ENCODE measurements at places on chromosomes 1 and 21.

DNA sequence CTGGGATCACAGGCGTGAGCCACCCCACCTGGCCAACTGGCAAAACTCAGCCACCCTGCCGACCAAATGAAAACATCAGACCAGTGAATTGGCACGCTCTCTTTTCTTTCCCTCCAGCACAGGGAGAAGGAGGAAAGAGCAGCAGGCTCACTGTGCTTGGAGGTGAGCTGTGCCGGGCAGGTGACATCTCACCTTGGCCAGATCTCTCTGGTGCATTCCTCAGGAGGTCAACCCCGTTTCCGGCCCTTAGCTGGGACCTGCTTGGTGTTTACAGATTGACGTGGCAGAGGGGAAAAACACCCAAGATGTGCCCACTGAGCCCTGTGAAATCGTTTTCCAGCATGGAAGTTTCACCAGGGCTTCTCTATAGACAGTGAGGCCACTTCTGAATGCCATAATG is 45.1 kb downstream of the TMEM51 start:
- no peak overlapping the region for H3K27ac ChIP-seq
- no peak for DNase-seq
- H3K4me3 ChIP-seq: no peak overlapping the region
- H3K4me1 ChIP-seq: peaks cover 70% of the 10 kb centered on the region

- no peak overlapping the region for H3K27ac ChIP-seq
- H3K4me1 ChIP-seq: peaks cover 12% of the 10 kb centered on the region
- H3K36me3 ChIP-seq: no peaks in the 10 kb centered on the region
- DNase-seq: no peak
- H3K27me3 ChIP-seq: no peaks in the 10 kb centered on the region
Observed at GRCh38 chr1:66214901-66215300, 319.1 kb upstream of the SGIP1 start.

DNA sequence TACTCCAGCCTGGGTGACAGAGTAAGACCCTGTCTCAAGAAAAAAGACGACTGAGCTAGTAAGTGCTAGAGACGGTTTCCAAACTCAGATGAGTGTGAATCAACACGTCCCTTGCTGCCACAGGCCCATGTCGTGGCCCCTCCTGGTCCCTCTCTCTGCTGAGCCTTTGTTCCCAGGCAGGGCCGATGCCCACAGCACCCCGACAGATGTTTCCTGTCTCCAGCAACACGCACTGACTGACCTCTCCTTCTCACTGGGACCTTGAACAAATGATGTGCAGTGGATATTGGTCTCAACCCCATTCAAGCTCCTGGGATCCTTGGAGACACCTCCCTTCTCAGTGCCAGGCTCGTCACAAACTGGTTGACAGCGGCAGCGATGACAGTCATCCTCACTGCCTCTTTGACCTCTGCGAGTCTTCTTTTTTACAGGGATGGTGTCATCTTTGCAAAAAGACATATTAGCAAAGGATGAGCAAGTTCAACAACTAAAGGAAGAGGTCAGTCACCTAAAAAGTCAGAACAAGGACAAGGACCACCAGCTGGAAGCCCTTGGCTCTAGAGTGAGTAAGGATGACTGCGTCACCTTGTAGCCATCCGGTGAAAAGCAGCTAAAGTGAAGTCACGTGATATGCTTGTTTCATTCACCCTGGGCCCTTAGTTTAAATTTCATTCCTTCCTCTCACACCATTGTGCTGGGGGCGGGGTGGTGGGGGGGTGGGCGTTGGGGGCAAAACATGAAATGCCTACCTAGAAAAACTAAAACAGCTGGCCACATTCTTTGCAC is 65.8 kb downstream of the FHAD1 start:
- peaks cover 26% of the 10 kb centered on the region for H3K27me3 ChIP-seq
- H3K36me3 ChIP-seq: no peaks in the 10 kb centered on the region
- H3K4me1 ChIP-seq: peaks cover 4% of the 10 kb centered on the region
- H3K27ac ChIP-seq: no peak overlapping the region
- no peak overlapping the region for H3K4me3 ChIP-seq

DNA sequence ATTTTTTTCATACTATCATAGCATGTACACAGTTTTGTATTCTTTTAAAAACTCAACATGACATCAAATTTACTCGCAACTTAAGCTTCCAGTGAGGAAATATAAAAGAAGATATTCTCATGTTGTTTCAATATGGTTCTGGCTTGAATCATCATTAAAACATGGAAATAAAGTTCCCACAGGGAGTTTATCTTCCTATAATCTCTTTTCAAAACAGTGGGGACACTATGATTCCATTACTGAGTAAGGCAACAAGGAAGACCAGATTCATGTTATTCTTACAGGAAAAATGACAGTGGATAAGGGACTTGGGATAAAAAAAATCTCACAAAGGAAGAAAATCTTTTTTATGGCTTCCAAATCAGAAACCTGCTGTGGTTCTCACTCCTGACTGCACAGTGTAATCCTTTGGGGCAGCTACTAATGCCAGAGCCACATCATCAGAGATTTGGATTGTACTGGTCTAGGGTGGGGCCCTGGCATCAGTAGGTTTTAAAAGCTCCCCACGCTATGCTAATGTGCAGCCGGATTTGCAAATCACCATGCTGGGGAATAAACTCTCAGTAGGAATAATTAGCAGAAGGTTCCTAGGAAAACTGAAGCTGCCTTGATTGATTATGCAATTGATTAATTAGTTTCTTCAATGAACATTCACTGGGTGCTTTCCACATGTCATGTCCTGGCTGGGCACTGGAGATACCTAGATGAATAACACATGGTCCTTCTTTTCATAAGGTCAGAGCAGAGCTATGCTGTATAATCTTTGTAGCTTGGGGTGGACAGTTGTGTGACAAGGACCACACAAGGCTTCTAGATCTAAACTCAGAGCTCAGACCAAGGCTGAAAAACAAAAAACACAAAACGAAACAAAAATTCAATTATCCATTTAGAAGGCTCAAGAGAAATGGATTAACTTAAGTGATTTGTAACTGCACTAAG is 71.1 kb upstream of the C8B start:
- H3K4me3 ChIP-seq: no peak overlapping the region
- H3K27ac ChIP-seq: no peak overlapping the region
- no peaks in the 10 kb centered on the region for H3K4me1 ChIP-seq
- no peaks in the 10 kb centered on the region for H3K36me3 ChIP-seq
- peaks cover 4% of the 10 kb centered on the region for H3K27me3 ChIP-seq

GRCh38 chr21:36126208-36126565 is 8.7 kb upstream of the CBR3 start:
- H3K27ac ChIP-seq: no peak overlapping the region
- H3K36me3 ChIP-seq: no peaks in the 10 kb centered on the region
- H3K27me3 ChIP-seq: peaks cover 26% of the 10 kb centered on the region

DNA sequence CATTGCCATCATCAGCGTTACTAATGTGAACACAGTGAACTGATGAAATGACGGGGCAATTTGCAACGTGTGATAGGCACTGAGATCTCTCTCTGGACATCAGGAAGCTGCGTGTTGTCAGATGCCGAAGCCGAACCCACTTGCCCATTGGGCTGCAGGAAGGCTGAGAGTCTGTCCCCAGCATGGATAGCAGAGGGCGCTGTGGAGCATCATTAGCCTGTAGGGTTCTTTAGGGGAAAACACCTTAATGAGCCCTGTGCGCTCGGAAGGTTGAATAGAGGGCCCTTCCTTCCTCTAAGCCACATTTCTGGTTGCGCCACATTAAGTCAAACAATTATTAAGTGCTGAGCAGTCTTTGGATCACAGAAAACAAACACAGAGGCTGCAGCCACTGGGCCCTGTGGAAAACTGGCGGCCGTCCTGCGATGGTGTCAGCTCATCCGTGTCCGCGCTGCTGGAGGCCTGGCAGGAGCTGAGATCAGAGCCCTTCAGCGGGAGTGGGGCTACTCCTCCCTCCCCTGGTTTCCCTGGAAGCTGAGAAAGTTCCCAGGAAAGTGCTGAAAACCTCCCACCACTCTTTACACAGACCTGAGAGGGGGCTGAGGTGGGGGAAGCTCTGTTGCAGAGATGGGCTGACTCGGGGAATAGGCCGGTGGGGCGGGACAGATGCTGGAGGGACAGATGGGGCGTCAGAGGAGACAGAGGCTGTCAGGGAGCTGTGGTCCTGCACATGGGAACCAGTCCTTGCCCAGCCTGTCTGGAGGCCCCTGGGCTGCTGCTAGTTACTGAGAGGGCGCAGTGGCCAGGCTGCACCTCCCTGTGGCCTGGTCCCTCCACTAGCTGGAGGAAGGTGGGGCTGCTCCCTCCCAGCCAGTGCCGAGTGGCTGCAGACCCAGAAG is 12.7 kb downstream of the TFF2 start:
- H3K4me1 ChIP-seq: peaks cover 44% of the 10 kb centered on the region
- peak; percentile 81 for DNase-seq
- peak overlapping the region; percentile 62 for H3K4me3 ChIP-seq
- peak overlapping the region; percentile 88 for H3K27ac ChIP-seq

DNA sequence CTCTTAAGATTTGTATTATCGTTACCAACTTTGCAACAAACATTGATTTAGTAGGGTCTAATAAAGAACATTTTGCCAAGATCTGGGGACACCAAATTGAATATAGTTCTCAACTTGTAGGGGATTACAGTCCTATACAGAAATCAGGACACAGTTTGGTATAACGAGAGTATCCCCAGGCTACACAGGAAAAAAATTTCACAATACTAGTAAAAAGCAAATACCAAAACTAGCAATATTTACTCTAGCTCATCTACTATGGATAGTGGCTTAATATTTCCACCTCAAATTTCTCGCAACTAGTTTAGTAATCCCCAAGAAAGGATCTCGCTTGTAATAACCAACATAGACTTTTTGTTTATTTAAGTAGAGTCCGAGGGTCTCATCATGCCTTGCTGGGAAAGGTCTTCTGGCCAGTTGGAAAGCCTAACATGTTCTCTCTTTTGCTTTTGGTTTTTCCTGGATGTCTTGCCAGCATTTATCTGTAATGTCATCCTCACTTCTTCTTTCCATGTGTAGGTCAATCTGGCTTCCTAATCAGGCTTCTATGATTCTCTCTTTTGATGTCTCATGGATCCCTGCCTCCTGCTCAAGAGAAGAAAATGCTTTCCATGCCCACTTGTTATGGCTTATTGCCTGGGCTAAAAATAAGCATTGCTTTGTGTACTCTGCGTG is 104.7 kb upstream of the KCNK2 start:
- DNase-seq: no peak
- no peaks in the 10 kb centered on the region for H3K36me3 ChIP-seq
- H3K27me3 ChIP-seq: no peaks in the 10 kb centered on the region
- H3K4me3 ChIP-seq: no peak overlapping the region
- H3K27ac ChIP-seq: peak overlapping the region; percentile 2

- H3K4me1 ChIP-seq: peaks cover 14% of the 10 kb centered on the region
- no peak overlapping the region for H3K4me3 ChIP-seq
- H3K36me3 ChIP-seq: no peaks in the 10 kb centered on the region
Observed at GRCh38 chr1:14439015-14439414, 159.5 kb upstream of the KAZN start.

GRCh38 chr1:201299968-201300367 is 16.7 kb downstream of the PKP1 start:
- H3K27me3 ChIP-seq: peaks cover 24% of the 10 kb centered on the region
- peaks cover 12% of the 10 kb centered on the region for H3K4me1 ChIP-seq
- H3K4me3 ChIP-seq: no peak overlapping the region
- H3K27ac ChIP-seq: no peak overlapping the region

- H3K36me3 ChIP-seq: no peaks in the 10 kb centered on the region
- peaks cover 12% of the 10 kb centered on the region for H3K4me1 ChIP-seq
- peaks cover 4% of the 10 kb centered on the region for H3K27me3 ChIP-seq
- H3K4me3 ChIP-seq: no peak overlapping the region
Observed at GRCh38 chr1:241532864-241533263, 686 bp downstream of the KMO start.

DNA sequence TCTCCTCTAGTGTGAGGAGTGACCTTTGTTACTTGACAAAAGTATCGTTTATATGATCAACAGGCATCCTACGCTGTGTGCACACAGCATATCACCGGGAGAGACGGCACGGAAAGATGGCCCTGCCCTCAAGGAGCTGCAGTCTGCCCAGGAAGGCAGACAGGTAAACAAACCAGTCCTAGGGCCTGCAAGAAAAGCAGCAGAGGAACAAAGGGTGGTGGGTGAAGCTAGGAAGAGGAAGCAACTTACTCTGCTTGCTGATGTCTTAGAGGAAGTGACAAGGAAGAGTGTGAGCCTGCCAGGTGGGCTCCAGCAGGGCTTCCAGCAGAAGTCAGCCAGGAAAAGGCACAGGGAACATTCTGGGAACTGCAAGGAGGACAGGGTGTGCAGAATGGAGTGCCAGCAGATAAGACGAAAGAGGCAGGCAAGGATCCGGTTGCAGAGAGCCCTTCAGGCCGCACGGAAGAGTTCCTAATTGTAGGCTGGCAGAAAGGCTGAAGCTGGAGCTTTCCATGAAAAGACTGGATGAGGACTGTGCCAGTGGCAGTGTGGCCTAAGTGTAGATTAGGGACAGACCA is 106.7 kb downstream of the SLC45A1 start:
- H3K27me3 ChIP-seq: no peaks in the 10 kb centered on the region
- DNase-seq: no peak
- peaks cover 41% of the 10 kb centered on the region for H3K4me1 ChIP-seq

DNA sequence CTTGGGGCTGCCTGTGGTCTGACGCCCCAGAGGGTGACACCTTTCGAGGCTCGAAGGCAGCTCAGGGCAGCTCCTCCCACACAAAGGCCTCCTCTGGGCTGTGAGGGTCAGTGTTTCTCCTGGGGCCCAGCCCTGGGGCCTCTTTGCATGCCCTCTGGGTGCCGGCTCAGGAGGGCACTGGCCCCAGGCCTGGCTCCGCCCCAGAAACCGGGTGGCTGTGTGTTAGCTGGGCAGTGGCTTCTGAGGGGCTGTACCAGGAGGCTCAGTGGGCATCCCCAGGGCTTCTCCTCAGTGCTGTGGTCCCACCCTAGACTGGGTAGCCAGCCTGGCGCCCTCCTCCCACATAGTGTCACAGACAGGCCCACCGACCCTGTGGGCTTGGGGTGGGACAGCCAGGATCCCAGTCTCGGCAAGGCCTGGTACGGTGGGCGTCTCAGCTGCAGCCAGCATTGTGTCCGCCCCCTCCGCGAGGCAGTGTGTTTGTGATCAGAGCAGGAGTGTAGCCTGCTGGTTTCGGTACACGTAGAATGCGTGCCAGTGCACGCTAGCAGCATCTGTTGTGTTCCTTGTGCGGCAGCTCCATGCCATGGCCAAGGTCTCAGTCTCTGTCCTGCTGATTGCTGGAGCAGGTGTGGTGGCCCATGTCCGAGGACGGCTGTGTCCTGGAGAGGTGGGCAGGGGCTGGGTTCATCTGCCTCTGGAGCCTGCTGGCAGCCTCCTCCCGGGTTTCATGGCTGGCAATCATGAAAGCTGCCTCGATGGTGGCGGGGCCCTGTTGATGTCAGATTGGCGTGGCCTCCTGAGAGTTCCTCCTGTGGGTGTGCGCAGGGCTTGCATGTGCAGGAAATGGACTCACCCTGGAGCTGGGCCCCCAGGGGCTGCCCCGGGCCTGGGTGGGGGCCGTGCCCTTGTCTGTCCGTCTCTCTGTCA is 28.0 kb downstream of the RRP1 start:
- H3K4me1 ChIP-seq: peaks cover 18% of the 10 kb centered on the region
- H3K27me3 ChIP-seq: peaks cover 15% of the 10 kb centered on the region
- H3K4me3 ChIP-seq: no peak overlapping the region
- DNase-seq: no peak
- no peak overlapping the region for H3K27ac ChIP-seq

DNA sequence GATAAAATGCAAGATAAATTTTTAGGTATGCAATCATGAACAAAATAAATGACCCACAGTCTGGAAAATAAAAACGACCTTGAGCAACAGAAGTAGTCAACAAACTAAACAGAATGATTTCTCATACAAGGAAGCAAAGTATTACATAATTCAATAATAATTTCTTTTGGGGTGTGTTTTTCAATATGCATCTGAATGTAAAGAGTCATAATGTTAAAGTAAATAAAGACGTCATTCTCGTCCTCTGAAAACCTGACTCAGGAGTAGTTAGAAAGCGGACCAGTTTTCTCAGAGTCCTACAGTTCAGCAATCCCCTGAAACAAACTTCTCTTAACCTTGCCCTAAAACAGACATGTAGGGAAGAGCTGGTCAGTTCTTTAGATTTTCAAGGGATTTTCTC is 18.6 kb downstream of the CDC42BPA start:
- DNase-seq: no peak
- H3K36me3 ChIP-seq: peaks cover 19% of the 10 kb centered on the region
- H3K4me3 ChIP-seq: no peak overlapping the region
- H3K27me3 ChIP-seq: no peaks in the 10 kb centered on the region
- no peak overlapping the region for H3K27ac ChIP-seq
